Left colon (tissue), 2 donors: ENCODE measurements at places on chromosomes 12 and 14. TPM values are rescaled to one million over a fixed set of nuclear protein-coding genes. Genes with fewer than 3 reads are reported as not detected.

DNA sequence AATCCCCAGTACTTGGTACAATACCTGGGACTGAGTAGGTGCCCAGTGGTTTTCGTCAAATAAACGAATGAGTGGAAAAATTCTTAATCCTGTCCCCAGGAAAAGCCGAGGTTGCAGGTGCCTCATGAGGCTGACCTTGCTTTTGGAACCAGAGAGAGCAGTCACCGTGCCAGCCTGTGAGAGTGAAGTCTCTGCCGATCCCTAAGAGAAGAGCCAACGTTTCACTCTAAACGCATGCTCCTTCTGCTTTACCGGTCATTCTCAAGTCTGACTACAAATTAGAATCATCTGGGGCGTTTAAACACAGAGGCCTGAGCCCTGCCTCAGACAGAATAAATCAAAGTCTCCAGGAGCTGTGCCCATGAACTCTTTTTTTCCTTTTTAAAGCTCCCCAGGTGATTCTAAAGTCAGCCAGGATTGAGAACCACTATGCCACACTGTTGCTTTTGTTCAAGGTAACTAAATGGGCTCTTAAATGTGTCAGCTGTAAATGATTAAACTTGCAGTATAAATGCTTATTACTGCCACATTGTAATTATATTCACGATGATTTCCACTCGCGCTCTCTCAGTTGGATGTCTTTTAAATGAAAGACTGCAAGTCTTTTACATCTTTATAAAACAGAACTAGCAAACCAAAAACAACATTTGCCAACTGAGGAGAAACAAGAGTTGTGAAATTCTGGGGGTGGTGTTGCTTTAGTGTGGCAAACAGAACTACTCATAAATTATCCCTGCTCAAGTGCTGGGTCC is 26.9 kb downstream of the TCP11L2 start:
- peak; percentile 10 for DNase-seq

DNA sequence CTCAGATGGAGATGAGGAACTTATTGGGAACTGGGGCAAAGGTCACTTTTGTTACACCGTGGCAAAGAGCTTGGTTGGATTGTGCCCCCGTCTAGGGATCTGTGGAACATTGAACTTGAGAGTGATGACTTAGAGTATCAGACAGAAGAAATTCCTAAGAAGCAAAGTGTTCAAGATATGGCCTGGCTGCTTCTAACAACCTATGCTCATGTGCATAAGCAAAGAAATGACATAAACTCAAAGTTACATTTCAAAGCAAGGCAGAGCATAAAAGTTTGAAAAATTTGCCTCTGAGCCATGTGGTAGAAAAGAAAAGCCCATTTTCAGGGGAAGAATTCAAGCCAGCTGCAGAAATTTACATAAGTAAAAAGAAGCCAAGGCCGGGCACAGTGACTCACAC is 21.5 kb upstream of the RAP1B start:
- DNase-seq = no peak

Gene ZNF385A
- 4.0 TPM for total RNA-seq

Gene GARIN6
- total RNA-seq = not detected

- no peak for DNase-seq
These were observed 32.8 kb downstream of the NOC4L start for GRCh38 chr12:132176920-132177551.

GRCh38 chr14:103626146-103626850 is 2.7 kb upstream of the KLC1 start:
- no peak for DNase-seq

Gene SMARCD1
- 35.5 TPM for total RNA-seq

Gene LRRC10
- not detected for total RNA-seq

Gene HHIPL1
- total RNA-seq = 0.31 TPM

DNA sequence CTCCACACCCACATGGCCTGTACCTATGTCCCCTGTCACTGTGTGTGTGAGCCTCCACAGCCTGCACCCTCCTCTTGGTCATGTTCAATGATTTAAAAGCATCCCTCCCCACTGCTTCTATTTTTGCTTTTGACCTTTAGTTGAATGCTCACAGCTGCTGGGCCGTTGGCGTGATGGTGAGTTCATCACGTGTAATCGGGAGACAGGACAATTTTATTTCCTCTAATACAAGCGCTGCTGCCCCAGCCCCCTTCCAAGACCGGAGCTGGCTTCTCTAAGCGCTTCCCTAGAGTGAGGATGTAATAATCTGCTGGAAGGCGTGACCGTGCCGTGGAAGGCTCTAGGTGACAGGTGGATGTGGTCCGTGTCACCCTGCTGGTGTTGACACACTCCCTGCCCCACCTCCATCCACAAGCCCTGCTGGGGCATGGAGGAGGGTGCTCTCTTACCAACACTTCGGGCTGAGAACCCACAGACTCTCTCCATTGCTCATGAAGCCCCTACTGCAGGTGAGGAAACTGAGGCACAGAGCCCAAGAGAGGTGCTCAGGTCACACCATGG is 25.4 kb downstream of the CCDC85C start:
- DNase-seq = peak; percentile 49

Gene MBD6
- 104 TPM for total RNA-seq

Gene SIX4
- 0.09 TPM for total RNA-seq

DNA sequence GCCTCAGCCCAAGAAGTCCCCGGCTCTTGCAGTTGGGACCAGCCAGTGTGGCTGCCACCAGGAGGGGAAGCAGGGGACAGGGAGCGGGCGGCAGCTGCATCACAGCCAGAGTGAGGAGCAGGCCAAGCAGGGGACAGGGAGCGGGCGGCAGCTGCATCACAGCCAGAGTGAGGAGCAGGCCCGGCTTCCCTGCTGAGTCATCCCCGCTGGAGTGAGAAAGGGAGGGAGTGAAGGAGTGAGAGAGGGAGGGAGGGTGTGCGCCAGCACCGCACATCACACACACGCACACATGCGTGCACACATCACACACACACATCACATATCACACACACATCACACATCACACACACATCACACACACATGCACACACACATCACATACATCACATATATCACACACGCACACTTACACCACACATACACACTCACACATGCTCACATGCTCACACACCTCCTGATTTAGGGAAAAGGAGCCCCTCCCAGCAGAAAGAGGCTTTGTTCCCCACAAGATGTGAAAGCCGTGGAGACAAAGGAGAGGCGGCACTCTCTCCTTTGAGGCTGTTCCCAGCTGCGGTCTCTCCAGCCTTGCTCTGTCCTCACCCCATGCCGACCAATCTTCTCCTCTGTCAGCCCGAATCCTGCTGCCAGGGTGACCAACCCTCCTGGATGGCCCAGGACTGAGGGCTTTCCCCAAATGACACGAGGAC is 16.7 kb upstream of the ZDHHC22 start:
- DNase-seq = no peak

- peak; percentile 97 for DNase-seq
These were observed at the start of gene DDX23 for GRCh38 chr12:48851883-48852733. DDX23 (minus strand) TSS chr12:48852163; CDS start chr12:48845782, 6,381 bp downstream.

GRCh38 chr12:62694632-62695031 is 228.0 kb downstream of the MON2 start:
- no peak for DNase-seq

- DNase-seq = no peak
These were observed 9.3 kb upstream of the NID2 start for GRCh38 chr14:52078095-52078531.

Gene CAPZA3
- total RNA-seq = not detected

- no peak for DNase-seq
These were observed 195.5 kb downstream of the FOXA1 start for GRCh38 chr14:37399517-37399916.

DNA sequence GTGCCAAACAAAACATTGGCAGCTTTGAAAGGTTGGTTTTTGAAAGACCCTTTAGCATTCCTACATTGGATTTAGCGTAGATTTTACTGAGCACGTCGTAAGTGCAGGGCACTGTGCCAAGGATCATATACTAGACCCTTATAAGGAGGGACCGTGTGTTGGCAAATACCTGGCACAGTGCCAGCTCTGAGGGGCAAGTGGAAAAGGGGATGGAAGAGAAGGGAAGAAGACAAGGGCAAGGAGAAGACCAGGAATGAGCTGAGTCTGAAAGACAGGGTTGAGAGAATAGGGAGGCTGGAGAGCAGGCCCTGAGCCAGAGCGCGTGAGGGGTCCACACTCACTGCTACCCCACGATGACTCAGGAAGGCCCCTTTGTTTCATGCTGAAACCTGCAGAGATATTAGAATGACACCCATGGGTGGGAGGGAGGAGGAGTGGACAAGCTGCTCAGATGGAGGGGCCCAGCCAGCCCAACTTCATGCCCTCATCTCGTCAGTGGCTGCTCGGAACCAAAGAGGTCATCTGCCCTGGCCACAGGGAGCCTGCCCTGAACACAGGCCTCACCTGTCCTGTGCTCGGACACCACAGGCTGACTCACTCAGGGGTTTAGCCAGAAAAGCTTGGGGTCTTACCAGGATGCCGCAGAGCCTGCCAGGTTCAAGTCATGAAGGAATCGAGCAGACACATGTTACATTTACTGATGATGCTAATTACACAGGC is 25.0 kb downstream of the RAB35 start:
- no peak for DNase-seq

DNA sequence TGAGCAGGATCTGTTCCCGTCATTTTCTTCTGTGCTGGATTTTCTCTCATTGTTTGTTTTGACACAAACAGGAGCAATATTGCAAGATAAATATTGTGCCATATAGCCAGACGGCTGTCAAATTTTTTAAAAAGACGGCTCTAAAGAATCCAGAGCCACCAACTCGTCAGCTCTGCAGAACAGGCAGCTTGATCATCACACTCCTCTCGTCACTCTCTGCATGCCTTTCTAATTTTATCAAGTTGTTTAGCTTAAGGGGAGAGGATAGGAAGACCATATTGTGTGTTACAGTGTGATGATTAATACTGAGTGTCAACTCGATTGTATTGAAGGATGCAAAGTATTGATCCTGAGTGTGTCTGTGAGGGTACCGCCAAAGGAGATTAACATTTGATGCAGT is 562.8 kb downstream of the GALC start:
- no peak for DNase-seq

- no peak for DNase-seq
These were observed 136.0 kb upstream of the C14orf180 start for GRCh38 chr14:104443391-104444158.

DNA sequence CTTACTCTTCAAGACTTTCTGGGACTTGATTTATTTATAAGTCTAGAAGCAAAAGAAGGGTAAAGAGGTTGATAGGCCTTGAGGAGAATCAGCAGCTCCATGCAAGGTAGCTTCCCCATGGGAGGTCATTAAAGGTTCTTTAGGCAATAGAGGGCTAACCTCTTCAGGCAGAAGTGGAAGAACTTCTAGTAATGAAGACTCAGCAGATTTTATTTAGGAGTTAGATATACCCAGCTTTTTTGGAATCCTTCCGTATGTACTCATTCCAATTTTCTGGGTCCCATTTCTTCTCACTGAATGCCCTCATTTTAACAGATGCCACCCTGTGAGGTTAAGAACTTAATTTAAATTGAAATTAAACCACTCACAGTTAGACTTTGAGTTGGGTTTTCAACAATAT is 565.6 kb downstream of the LRFN5 start:
- no peak for DNase-seq

Gene KRT78
- not detected for total RNA-seq

Gene NID2
- total RNA-seq = 24.9 TPM

DNA sequence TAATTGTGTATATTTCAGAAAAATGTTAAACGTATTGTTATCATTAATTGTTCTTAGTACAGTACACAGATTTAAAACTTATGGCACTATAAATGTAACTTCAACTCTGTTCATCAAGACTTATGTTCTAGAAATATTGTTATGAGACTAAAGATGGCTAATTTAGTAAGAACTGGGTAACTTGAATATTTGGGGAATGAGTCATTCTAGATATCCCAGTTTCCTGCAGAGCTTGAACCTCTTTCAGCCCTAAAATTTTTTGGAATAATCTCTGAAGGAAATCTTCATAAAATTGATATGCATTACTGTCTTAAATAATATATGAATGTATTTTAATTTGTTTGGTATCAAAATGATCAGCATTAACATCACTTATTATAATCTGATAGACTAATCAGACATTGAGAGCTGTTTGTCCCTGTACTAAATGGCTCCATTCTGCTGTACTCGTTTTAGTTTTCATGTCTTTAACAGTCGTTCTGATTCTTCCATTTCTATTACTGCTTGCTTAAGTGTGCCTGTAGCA is 87.1 kb downstream of the VEZT start:
- DNase-seq = no peak

DNA sequence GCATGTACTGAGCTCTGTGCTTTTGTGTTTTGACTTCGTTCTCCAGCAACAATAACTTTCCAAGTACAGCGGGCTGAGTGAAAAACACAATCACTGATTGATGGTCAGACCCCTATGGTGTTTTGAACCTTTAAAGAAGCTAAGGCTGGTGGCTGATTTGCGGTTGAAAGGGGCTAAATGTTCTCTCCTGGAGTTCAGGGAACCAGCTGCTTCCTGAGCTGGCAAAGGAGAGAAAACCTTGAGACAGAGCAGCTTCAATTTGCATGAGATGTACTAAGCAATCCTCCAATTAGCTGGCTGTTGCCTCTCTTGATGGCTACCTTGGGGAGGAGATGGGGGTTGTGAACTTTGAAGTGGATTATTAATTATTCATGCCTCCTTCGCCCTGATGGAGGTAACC is 546.7 kb upstream of the SEL1L start:
- no peak for DNase-seq

- peak; percentile 83 for DNase-seq
These were observed 57.9 kb downstream of the TRPV4 start for GRCh38 chr12:109775172-109775881.

Gene TBX3
- 10.6 TPM for total RNA-seq
